ENCODE measurements at places on chromosomes 1 and 21.

- peak overlapping the region; percentile 32 for H3K4me3 ChIP-seq
- H3K27ac ChIP-seq, result no peak overlapping the region
- H3K36me3 ChIP-seq, result no peaks in the 10 kb centered on the region
Observed at GRCh38 chr1:23184212-23184934, 15.7 kb upstream of the LUZP1 start.

DNA sequence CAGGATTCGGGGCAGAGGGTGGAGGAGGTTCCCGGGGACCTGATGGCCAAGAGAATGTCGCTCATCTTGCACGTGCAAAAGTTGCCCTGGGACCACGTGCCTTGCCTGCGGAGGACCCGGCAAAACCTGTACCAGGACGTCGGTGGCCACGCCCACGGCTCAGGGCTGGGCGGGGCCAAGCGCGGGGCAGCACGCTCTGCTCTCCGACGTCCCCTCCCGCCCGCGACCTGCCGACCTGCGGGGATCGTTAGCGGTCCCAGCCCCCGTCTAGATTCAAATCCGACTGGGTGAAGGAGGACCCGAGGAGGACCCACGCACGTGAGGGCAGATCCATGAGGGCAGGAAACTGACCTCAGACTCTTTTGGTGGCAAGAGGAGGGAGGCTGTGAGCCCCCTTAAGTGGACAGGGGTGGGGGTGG, at the start of gene C1orf167:
Gene C1orf167 (plus strand): TSS at position 206 of the 419 bp plus-strand sequence. CDS start 2,208 bp downstream, outside the sequence.
- H3K4me1 ChIP-seq, result no peaks in the 10 kb centered on the region
- no peaks in the 10 kb centered on the region for H3K36me3 ChIP-seq
- H3K4me3 ChIP-seq, result no peak within 1 kb of the TSS
- no peak for DNase-seq
- no peak within 1 kb of the TSS for H3K27ac ChIP-seq

DNA sequence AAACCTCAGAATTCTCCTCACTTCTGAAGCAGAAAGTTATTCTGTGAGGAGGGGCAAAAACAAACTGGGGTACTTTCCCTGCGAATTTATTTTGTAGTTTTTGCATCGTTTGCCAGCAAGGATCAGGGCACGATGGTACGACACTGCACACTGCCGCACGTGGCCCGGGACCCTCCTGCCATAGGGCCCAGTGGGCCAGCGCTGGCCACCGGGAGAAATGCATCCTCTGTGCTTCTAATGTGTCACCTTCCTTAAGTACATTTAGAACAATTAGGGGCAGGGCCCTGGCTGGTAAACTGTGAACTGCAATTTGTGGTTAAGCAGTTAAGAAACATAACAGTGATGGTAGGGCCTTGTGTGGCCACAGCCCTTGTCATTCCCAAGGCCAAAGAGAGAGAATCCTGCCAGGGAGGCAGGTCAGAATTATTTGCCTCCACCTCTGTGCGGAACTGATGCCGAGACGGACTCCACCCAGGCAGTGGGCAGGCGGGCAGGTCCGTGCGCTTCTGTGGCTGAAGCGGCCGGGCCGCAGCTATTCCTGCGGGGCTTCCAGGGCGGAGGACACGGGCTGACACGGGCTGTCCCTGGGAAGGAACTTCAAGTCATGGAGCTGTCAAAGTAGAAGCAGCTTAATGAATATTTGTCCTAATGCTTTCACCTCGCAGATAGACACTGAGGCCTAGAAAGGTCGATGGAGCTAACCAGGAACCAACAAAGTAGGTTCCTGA, 12.5 kb downstream of the GPR137B start:
- no peaks in the 10 kb centered on the region for H3K27me3 ChIP-seq
- H3K4me1 ChIP-seq, result no peaks in the 10 kb centered on the region
- no peak overlapping the region for H3K4me3 ChIP-seq
- H3K27ac ChIP-seq, result no peak overlapping the region

- no peak overlapping the region for H3K4me3 ChIP-seq
- H3K27ac ChIP-seq, result no peak overlapping the region
- no peaks in the 10 kb centered on the region for H3K36me3 ChIP-seq
- H3K4me1 ChIP-seq, result no peaks in the 10 kb centered on the region
Observed at GRCh38 chr1:27626031-27626935, 8.7 kb downstream of the FGR start.

GRCh38 chr1:238628110-238628509, 737.4 kb upstream of the ZP4 start:
- H3K27me3 ChIP-seq, result no peaks in the 10 kb centered on the region
- no peak overlapping the region for H3K4me3 ChIP-seq
- H3K4me1 ChIP-seq, result no peaks in the 10 kb centered on the region
- no peaks in the 10 kb centered on the region for H3K36me3 ChIP-seq
- H3K27ac ChIP-seq, result no peak overlapping the region

DNA sequence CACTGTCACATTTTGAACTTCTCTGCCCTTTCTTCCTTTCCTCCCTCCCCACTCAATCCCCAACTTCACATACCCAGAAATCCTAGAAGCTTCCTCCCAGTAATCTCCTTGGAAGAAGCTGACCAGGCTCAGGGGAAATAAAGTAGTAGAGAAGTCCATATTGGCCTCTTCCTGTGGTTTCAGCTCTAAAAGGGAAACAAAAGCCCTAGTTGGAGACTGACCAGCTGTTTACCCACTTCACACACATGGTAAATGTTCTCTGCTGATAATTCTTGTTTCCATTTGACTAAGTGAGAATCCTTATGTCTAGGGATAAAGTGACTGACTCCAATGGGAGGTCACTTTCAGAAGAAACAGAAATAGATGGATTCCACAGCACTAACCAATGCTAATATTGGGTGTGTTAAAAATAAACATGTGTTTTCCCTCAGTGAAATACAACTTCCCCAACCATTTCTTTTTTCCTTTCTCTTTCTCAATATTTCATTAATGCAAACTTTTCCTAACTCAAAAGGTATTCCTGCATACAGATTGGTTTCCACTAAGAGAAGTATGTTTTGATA, 178.9 kb upstream of the DPT start:
- no peak overlapping the region for H3K27ac ChIP-seq
- no peaks in the 10 kb centered on the region for H3K27me3 ChIP-seq
- H3K4me3 ChIP-seq, result no peak overlapping the region
- no peaks in the 10 kb centered on the region for H3K36me3 ChIP-seq
- DNase-seq, result no peak

DNA sequence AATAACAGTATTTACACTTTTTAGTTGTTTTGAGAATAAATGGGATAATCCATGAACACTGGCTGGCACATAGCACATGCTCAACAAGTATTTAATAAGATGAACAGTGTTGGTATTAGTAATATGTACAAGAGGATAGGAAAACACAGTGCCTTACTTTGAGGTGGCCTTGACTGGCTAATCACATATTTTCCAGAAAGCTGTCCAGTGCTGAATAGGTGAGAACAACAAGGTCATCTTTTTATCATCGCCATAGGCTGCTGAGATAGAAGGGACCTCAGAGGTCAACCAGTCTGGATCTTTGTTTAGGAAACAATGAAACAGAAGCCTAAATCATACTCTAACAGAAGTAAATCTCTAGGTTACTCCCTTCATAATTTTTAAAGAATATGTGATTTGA, 89.7 kb upstream of the BCL9 start:
- H3K4me1 ChIP-seq, result no peaks in the 10 kb centered on the region
- no peak for DNase-seq
- no peak overlapping the region for H3K4me3 ChIP-seq
- no peaks in the 10 kb centered on the region for H3K27me3 ChIP-seq
- no peaks in the 10 kb centered on the region for H3K36me3 ChIP-seq
- H3K27ac ChIP-seq, result no peak overlapping the region

GRCh38 chr1:101344745-101345144, 107.9 kb downstream of the S1PR1 start:
- no peaks in the 10 kb centered on the region for H3K4me1 ChIP-seq
- H3K27ac ChIP-seq, result no peak overlapping the region
- no peaks in the 10 kb centered on the region for H3K27me3 ChIP-seq

- no peaks in the 10 kb centered on the region for H3K27me3 ChIP-seq
- no peak overlapping the region for H3K4me3 ChIP-seq
- peak overlapping the region; percentile 15 for H3K27ac ChIP-seq
- no peaks in the 10 kb centered on the region for H3K36me3 ChIP-seq
Observed at GRCh38 chr21:44686000-44686781, 4.2 kb upstream of the KRTAP12-1 start.

DNA sequence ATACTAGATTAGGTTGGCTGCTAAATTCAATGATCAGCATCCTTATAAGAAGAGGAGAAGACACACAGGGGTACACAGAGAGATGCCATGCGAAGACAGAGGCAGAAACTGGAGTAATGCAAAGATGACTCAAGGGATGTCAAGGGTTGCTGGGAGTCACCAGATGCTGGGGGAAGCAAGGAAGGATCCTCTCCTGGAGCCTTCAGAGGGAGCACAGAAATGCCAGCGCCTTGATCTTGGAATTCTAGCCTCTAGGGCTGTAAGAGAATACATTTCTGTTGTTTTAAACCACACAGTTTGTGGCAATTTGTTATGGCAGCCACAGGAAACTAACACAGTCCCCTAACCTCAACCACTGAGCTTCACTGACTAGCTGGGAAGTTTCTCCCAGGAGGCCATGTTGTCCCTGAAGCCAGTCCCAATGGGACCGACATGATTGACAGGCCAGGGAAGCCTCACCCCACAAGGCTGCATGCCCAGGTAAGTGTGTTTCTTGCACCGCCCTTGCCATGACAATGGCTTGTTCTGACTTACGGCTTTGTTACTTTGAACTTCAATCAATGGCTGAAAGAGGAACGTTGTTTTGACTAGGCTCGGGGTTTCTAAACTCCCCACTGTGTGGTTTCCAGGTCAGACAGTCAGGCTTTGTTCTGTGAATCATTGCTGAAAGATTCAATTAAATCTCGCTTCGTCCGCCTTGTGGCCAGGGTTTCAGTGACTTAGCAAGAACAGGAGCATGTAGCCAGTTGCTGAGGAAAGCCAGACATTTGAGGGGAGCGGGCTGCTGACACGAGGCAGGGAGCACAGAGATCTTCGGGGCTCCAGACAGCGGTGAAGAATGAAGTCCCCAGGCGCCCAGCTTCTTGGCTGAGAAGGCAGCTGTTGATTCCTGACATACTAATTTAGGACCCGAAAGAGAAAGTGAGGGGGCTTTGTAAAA, 62.3 kb downstream of the RUNX1 start:
- H3K36me3 ChIP-seq, result no peaks in the 10 kb centered on the region
- no peak overlapping the region for H3K27ac ChIP-seq
- no peak overlapping the region for H3K4me3 ChIP-seq
- peaks cover 14% of the 10 kb centered on the region for H3K27me3 ChIP-seq
- H3K4me1 ChIP-seq, result no peaks in the 10 kb centered on the region

GRCh38 chr1:100941580-100942216, 45.8 kb downstream of the SLC30A7 start:
- no peaks in the 10 kb centered on the region for H3K27me3 ChIP-seq
- no peak overlapping the region for H3K27ac ChIP-seq
- H3K36me3 ChIP-seq, result peaks cover 13% of the 10 kb centered on the region
- H3K4me1 ChIP-seq, result no peaks in the 10 kb centered on the region

DNA sequence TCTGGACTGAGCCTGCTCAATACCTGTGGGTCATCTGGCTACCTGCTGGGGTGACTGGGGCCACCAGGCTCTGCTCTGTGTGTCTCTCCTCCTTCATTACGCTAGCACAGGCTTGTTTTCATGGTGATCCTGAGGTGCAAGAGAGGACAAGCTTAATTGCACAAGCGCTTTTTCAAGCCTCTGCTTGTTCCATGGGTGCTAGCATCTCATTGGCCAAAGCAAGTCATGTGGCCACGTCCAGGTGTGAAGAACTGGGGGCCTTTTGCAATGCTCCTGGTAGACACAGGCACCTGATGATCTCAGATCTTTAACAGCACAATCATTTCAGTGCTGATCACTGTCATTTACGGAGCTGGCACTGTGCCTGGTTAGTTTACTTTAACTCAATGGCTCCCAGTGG, 114.6 kb downstream of the KAZN start:
- H3K4me3 ChIP-seq, result no peak overlapping the region
- H3K36me3 ChIP-seq, result no peaks in the 10 kb centered on the region
- DNase-seq, result peak; percentile 45
- H3K27me3 ChIP-seq, result no peaks in the 10 kb centered on the region

Measured in A673 (cell line).